Vagina (tissue), 2 donors: ENCODE measurements at places on chromosomes 4 and X.

GRCh38 chrX:15343075-15343476 lies 7.8 kb upstream of the PIGA start:
- no peak for DNase-seq

GRCh38 chrX:111164728-111165127 lies 68.7 kb downstream of the PAK3 start:
- DNase-seq: no peak

DNA sequence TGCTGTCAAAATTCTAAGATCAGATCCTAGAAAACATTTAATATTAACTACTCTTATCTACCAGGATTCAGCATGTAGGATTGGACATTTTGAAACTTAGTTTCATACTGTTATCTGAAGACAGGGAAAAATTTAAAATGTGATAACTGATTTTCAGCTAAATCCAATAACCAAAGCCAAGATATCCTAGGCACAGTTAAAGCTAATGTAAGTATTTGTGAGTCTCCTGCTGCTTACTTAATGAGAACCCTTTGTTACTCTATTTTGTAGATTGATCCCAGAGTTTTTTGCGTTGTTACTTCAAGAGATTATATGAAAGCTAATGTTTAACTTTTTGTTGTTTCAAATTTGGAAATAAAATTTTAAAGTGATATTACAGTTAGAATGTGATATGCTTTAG lies 2.0 kb downstream of the CPE start:
- DNase-seq: no peak

DNA sequence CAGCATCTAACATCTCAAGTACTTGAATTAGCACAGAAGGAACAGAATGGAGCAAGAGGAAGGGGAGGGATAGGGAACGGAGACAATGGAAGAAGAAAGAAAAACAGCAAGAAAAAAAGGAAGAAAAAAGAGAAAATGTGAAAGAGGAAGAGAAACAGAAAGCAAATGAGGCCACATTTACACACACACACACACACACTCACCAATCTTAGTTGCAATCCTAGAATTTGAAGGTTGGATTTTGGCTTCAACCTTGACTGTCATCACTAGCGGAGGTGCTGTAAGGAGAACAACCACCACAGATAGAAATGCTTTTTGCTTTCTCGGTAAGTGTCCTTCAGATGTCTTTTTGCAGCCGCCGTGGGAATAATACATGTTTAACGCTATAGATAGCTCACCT lies 327.1 kb upstream of the NWD2 start:
- DNase-seq: no peak

GRCh38 chr4:114249561-114249960 lies 270.1 kb upstream of the ARSJ start:
- DNase-seq: no peak
